ENCODE measurements at places on chromosomes 11 and 22. TPM values are rescaled to one million over a fixed set of nuclear protein-coding genes. Genes with fewer than 3 reads are reported as not detected.

DNA sequence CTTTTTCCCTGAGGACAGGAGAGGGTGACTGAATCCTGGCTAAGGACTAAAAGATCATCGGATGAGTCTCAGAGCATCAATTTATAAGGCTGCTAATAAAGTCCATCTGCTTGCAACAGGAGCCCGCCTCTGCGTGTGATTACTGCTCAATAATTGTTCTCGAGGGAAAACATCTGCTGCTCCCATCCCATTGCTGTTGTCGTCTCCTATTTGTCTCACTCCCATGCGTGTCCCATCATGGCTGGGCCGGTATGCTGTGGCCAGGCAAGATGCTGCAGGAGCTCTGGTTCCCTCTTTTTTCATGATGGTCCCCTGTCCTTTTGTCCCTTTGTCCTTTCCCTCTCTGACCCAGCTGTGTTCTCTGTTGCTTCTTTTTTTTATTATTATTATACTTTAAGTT is 121.2 kb downstream of the SPATA19 start:
- H3K4me1 ChIP-seq: no peaks in the 10 kb centered on the region
- no peak for DNase-seq
- no peak overlapping the region for H3K4me3 ChIP-seq
- no peaks in the 10 kb centered on the region for H3K36me3 ChIP-seq

DNA sequence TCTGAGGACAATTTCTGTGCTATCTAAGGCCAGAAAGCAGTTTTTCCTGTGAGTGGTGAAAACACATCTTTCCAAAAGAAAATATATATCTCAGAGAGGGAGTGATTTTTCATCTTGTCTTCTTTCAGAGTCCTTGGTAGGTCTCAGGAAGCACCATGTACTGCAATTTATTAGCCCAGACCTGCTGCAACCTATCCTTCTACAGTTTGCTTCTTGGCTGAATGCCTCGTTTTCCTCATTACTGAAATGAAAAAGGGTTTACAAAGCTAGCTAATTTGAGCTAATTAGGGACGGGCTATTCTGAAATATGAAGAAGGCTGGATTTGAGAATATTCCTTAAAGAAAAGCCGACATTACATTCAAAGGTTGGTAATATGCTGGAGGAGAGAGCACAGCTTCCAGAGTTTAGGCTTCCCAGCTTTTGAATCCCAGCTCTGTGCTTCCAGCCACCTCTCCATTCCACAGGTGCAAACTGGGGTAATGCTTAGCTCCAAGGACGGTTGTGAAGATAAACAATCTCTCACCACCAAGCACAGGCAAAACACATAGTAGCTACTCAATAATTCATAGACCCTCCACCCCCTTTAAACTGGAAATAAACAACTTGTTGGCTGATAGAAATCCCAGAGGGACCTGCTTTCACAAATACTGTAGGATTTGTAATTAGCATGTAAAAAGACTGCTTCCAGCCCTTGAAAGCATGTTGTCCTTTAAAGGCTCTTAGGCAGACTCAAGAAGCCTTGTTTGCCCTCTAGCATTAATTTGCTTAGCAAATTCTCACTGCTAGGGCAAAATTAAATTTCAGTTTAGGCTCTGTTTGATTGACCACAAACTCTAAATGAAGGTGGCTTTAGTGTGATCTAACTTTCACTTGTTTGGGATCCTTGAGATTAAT is 24.5 kb upstream of the SESN3 start:
- H3K27ac ChIP-seq: peak overlapping the region; percentile 35
- peaks cover 30% of the 10 kb centered on the region for H3K4me1 ChIP-seq

CCDC188 gene
- total RNA-seq: not detected

WNT11 gene
- total RNA-seq: not detected

DNA sequence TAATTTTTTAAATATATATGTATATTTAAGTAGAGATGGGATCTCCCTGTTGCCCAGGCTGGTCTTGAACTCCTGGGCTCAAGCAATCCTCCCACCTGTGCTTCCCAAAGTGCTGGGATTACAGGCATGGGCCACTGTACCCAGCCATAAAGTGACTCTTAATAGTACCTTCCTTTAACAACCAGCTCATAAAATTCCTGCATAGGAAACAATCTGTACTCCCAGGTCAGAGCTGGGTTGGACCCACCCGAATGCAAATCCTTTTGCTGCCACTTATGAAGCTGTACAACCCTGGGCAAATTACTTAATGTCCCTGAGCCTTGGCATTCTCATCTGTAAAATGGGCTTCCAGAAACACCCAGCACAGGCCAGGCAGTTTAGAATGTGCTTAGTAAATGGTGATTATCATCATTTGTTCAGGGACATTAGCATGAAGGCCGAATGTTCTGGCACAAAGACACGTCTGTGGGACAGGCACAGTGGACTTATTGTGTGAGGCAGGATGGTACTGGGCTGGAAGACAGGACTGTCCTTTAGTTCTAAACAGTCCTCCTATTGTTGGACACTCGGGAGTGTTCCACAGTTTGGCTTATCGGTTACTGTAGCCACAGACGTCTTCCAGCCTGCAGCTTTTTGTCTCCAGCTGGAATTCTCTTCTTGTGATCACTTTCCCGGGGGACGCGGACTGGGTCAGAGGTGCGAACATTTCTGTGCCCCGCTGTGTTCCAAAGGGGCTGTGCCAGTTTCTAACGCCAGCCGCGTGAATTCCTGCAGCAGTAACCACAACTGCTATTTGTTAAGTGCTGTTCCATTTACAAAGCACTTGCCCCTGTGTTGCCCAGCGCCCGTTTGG is 6.0 kb downstream of the PDXP start:
- no peak overlapping the region for H3K4me3 ChIP-seq
- peaks cover 32% of the 10 kb centered on the region for H3K4me1 ChIP-seq
- no peak overlapping the region for H3K27ac ChIP-seq

KCNJ4 gene
- not detected for total RNA-seq

GRCh38 chr22:29901354-29901753 is 18.4 kb downstream of the MTMR3 start:
- H3K4me1 ChIP-seq: peaks cover 24% of the 10 kb centered on the region
- no peaks in the 10 kb centered on the region for H3K36me3 ChIP-seq
- H3K27ac ChIP-seq: no peak overlapping the region
- no peaks in the 10 kb centered on the region for H3K27me3 ChIP-seq

DLG2 gene
- 1.9 TPM for total RNA-seq

NXPE4 gene
- total RNA-seq: not detected

DNA sequence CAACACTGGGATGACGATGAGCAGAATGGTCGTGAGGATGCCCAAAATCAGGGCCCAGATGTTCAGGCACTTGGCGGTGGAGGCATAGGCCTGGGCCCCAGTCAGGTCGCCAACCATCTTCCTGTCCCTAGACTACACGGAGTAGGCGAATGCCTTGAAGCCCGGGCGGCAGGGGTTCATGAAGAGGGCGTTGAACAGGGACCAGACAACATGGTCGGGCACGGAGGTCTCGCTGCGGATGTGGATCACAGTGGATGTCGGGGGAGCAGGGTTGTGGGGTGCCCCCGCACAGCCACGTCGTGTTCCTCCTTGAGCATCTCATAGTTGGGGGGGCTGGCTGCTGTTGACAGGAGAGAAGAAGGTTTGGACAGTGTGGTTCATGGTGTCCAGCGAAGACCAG is 9.5 kb downstream of the MYEOV start:
- H3K27me3 ChIP-seq: no peaks in the 10 kb centered on the region
- no peak overlapping the region for H3K27ac ChIP-seq
- DNase-seq: no peak
- H3K4me3 ChIP-seq: no peak overlapping the region
- H3K36me3 ChIP-seq: no peaks in the 10 kb centered on the region

PLEKHB1 gene
- 13.3 TPM for total RNA-seq

- H3K27me3 ChIP-seq: no peaks in the 10 kb centered on the region
- DNase-seq: no peak
- H3K27ac ChIP-seq: peak overlapping the region; percentile 15
- H3K4me3 ChIP-seq: peak overlapping the region; percentile 11
- peaks cover 22% of the 10 kb centered on the region for H3K4me1 ChIP-seq
- H3K36me3 ChIP-seq: peaks cover 22% of the 10 kb centered on the region
Observed at GRCh38 chr11:83191491-83191890, 2.0 kb upstream of the ANKRD42 start.

- peaks cover 37% of the 10 kb centered on the region for H3K4me1 ChIP-seq
- H3K4me3 ChIP-seq: peak overlapping the region; percentile 14
- no peaks in the 10 kb centered on the region for H3K36me3 ChIP-seq
- peak overlapping the region; percentile 85 for H3K27ac ChIP-seq
Observed at GRCh38 chr11:67345247-67345919, 8.0 kb downstream of the POLD4 start.

POLDIP3 gene
- total RNA-seq: 72.0 TPM

POTEH gene
- not detected for total RNA-seq

GRCh38 chr11:66473608-66474515 is 6.4 kb upstream of the DPP3 start:
- peaks cover 5% of the 10 kb centered on the region for H3K36me3 ChIP-seq
- H3K27me3 ChIP-seq: no peaks in the 10 kb centered on the region
- H3K27ac ChIP-seq: no peak overlapping the region
- no peak for DNase-seq
- H3K4me1 ChIP-seq: peaks cover 13% of the 10 kb centered on the region

DNA sequence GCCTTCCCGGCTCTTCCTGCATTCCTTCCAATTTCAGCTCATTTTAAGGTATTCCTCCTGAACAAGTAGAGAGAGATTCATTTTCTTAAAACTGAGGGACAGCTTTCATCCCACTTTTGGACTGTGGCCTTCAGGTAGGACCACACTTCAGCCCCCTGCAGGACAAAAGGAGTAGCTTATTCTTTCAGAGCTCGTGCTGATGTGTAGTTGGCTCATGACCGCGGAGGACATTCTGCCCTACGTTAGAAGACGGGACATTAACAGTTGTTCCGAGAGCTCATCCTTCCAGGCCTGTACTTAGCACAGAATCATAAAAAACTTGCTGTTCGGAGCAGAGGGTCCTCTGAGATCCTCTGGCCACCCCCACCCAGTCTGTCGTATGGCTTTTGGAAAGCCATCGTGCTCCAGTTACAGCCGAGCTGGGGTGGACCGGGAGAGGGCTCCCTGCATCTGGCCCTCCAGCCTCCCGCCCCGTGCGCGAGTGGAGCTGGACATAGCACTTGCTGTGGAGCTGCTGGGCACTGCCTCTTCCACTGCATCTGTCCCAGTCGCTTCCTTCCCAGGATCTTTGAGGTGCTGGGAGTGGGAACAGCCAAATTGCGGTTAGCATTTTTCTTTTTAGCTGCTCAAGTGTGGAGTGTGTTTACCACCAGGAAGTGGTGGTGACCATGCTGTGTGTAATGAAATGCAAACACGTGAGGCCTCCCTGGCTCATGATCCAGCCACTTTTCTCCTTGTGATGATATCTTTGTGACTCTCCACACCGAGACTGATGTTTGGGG is 250.3 kb downstream of the TBC1D22A start:
- H3K27ac ChIP-seq: no peak overlapping the region
- peaks cover 8% of the 10 kb centered on the region for H3K36me3 ChIP-seq
- no peak overlapping the region for H3K4me3 ChIP-seq
- DNase-seq: no peak

FXYD2 gene
- total RNA-seq: 8.3 TPM

LPXN gene
- 147 TPM for total RNA-seq

GRCh38 chr22:26618455-26618854 is 628 bp upstream of the CRYBB1 start:
- no peaks in the 10 kb centered on the region for H3K27me3 ChIP-seq
- H3K27ac ChIP-seq: no peak overlapping the region
- no peak for DNase-seq
- H3K36me3 ChIP-seq: no peaks in the 10 kb centered on the region
